ENCODE measurements at places on chromosomes 1 and 21.

DNA sequence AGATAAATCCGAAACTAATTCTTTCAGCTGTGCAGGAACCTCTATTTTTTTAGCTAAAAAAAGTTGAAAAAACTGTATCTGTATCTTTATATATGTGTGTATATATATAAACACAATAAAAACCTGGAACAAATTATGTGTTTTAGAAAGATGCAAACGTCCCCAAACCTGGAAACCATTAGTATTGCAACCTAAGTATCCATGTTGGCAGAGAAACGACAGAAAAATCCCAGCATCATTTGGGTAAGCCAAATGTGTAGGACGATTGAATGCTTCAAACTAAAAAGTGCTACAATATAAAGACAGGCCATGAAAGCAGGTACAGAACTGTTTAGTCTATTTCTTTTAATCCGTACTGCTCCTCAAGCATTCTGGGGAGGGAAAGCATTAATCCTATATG lies 87.9 kb downstream of the AHCTF1 start:
- DNase-seq: no peak

- DNase-seq: no peak
These were observed 22.4 kb downstream of the DDX20 start for GRCh38 chr1:111778066-111778465.

DNA sequence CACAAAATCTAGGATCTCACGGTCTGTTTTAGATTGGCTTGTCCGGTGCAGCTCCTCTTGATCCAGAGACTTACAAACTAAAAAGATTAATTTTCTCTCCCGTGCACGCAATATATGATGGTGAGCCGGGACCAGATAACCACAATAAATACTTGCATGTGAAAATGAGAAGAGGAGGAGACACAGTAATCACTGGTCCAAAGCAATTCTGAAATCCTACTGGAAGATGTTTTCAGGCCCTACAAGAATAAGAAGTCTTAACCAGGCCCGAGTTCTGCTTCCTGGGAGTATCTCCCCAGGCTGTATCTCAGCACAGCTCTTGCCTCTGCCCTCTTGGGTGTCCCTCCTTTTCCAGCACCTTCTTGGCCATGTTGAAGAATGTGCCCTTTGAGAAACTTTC lies 1.0 kb upstream of the WDR4 start:
- DNase-seq: no peak

DNA sequence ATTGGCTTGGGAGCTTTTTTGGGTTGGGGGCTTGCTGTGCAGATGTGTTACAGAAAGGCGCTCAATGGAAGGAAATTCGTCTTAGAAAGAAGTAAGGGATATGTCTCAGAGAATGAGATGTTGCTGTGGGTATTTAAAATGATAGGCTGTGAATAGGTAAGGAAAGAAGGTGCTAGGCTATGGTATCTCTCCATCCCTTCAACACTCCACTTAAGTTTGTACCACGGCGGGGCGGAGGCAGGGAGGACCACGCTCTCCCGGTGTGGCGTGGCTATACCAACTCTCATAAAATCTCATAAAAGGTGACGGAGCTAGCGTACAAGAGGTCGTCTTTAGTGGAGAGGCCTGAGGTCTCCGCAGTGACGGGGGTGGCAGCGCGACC lies 305 bp upstream of the RPS6KC1 start:
- no peak for DNase-seq

GRCh38 chr21:38758501-38759214 lies 47.1 kb upstream of the ETS2 start:
- DNase-seq: no peak

GRCh38 chr1:211334986-211335385 lies 8.4 kb downstream of the TRAF5 start:
- no peak for DNase-seq

DNA sequence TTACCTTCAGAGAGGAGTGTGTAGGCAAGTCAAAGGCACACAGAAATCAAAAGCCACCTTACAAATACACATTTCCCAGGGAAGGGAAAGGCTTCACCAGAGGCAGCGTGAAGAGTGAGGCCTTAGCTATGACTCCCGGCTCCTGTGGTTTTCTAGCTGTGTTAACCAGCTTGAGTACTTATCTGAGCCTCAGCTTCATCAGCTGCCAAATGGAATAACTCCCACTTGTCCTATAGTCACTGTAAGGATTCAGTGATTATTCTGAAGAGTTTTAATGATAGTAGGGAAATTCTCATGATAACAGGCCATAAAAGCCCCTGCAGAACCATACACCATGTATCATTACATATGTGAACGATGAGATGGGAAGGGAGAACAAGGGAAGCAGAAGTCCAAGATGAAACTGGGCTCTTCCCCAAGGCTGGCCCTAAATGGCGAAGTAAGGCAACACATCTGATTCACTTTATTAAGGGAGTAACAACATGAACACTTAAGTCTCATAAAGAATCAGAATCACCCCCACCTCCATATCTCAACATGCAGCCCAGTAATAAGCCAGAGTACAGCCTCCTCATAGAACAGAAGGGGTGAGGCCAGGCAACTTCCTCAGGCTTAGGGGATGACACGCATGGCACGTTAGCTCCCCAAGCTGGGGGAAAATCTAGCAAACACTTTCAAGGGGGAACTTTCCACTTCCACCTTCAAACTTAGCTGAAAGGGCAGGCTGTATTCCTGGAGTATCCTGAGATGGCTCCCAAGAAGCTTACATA lies 63.7 kb downstream of the SLC66A1 start:
- DNase-seq: no peak

GRCh38 chr1:245575710-245576109 lies 420.9 kb downstream of the KIF26B start:
- DNase-seq: no peak

DNA sequence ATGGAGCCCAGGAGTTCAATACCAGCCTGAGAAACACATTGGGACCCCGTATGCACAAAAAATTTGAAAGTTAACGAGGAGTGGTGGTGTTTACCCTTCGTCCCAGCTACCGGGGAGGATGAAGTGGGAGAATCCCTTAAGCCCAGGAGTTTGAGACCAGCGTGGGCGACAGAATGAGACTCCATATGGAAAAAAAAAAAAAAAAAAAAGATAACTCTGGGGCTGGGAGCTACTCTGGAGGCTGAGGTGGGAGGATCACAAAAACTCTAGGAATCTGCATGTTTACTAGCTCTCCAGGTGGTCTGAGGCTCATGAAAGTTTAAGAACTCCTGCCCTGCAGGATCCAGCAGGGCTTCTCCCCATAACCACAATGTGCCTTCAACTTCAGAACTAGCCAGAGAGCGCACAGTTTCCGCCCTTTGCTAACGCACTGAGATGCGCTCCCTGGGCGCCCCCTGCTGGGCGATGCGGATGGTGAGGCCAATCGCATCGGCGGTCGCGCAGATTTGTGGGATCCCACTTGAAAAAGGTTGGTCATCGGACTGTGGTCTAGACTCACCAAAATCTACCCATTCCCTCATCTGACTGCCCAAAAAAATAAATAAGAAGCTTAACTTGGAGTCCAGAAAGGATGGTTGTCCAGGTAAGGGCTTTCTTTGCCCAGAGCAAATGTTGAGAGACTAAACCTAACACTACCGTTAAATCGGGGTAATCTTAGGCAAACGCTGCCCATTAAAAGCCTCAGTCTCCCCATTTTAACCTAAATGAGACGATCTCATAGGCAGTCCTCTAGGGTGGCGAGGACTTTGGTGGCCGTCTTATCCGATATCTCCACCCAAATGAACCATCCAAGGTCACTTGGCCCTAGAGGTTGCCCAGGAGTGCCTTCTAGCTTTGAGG lies 8.8 kb downstream of the ZNF683 start:
- DNase-seq: peak; percentile 92

DNA sequence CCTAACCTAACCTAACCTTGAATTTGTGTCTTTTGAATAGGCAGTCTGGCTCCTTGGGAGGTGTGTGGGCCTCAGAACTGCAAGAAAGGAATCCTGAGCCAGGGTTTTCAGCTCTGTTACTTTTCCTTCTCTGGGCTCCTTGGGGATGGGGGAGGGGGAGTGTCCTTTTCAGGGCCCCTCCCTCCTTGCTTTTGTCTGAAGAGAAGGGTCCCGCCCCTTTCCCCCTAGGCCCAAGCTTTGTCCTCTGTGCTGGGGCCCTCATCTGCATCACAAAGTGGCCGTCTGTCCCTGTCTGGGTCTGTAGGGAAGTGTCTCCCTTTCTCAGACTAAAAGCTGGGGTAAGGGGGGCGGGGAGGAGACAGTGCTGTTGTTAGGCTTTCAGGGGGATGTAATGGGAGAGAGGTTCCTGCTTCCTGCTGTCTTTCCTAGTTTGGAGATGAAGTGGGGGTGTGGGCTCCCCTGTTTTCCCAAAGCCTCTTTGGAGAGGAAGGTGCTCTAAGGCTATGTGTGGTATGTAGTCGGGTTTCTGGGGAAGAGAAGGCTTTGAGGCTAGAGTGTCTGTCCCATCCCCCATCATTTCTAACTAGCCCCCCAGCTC lies 3.1 kb downstream of the AGO1 start:
- no peak for DNase-seq

DNA sequence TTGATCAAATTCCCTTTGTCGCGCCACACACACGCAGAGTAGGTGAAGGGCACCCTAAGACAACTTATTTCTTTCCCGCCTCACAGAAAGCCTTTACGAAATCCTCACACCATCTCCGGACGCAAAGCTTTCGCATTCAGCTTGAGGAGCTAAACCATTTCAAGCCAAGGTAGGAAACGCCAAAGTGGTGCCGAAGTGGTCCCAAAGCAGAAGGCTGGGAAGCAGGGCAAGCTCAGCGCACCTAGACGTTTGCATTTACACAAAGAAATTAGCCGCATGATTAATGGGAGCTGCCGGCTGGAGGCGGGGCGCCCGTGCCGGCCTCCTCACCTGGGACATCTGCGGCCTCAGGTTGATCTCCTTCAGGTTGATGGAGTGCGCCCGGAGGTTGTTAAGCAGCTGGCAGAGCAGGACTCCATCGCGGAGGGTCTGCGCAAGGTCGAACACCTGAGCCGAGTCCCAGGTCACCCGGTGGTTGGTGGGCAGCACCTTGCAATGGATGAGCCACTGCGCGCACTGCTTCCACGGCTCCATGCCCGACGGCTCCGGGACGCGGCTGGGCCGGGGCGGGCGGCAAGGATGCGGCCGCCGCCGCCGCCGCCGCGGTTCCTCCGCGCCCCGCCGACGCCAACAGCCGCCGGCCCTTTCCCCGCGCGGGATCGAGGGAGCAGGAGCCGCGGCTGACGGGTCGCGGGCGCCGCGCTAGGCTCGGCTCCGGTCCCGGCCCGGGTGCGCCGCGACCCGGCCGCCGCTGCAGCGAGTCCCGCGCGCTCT lies 457 bp downstream of the VAV3 start:
- DNase-seq: peak; percentile 67

DNA sequence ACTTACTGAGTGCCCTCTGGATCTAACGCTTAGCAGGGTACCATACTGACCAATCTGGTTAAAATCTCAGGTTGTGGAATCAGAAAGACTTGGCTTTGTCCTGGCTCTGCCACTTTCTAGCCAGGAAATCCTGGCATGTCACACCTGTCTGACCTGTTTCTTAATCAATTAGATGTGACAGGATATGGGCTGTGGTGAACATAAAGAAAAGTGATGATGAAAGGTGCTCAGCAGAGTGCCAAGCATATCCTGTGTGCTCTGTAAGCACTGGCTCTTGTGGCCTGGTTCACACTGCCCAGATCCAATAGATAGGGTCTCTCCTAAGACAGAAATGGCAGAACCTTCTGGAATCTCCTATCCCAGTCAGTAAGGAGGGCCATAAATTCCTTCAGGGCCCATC lies 53.9 kb downstream of the PHC2 start:
- DNase-seq: no peak

- no peak for DNase-seq
These were observed 246.6 kb upstream of the CSF3R start for GRCh38 chr1:36729289-36729688.

GRCh38 chr1:42955311-42956063 lies 3.2 kb downstream of the SLC2A1 start:
- DNase-seq: no peak

- DNase-seq: no peak
These were observed 33.7 kb downstream of the XCL2 start for GRCh38 chr1:168509875-168510791.

DNA sequence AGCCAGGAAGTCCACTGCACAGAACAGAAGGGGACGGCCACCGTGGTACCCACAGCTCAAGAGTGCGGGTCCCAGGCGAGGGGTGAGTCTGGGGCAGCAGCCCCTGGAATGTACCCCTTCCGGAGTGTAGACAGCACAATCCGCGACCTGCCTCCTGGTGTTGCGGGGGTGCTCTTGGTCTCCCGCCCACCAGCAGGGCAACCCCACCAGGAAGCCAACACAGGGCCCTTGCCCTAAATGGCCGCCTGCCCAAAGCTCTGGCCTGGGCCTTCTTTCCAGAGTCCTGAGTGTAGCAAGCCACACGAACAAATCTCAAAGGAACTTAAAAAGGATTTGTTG lies 1.1 kb upstream of the SLC19A1 start:
- DNase-seq: no peak

GRCh38 chr21:23780326-23780725 lies 1827.0 kb downstream of the MRPL39 start:
- no peak for DNase-seq

DNA sequence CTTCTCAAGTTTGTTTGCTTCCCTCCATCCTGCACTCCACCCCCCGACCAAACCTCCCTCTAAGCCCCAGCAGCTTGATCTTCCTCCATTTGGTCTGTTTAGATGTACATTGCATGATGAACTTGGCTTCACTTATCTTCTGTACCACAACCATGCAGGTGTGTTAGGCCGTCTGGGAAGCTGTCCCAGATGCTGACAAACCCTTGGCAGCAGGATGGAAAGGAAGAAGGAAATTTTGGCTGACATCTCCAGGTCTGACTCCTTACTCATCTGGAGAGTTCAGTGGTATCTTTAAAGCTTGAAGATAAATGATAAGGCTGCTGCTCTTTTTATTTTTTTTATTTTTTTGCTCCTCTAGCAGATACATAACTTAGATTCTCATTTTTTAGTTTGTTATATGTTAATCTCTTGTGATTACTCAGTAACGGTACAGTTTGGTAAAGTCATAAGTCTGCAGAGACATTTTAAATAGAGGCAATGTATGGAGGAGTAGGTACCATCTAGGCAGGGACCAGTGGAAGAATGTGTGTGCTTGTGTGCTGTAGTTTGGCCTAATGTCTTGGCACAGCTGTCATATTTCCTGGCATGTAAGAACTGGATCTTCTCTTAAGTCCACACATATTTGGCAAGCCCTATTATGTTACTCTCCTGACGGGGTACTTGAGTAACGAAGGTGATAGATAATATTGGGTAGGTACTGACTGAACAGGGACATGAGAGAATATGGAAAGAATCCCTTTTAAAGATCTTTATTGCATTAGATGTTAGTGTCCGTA lies 79.7 kb downstream of the CACHD1 start:
- no peak for DNase-seq

DNA sequence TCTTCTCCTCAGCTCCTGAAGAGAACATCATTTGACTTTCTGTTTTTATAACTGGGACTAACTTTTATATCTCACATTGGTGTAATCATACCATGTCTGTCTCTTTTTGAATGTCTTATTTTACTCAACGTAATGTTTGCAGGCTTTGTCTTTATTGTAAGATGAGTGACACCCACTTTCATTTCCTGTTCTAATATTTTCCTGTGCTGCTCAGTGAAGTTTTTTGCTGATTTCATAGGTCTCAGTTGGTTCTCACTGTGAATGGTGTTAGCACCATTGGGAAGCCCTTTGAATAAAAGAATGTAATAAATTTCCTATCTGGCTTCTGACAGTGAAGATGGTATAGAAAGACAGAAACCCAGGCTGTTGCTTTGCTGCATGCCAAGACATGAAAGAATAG lies 84.0 kb downstream of the RAVER2 start:
- DNase-seq: no peak

GRCh38 chr1:169027607-169028320 lies 78.7 kb upstream of the ATP1B1 start:
- DNase-seq: no peak
